Activated CD4-positive, alpha-beta T cell treated with anti-CD3 and anti-CD28 coated beads for 48 hours (primary cell): ENCODE measurements at places on chromosomes 13 and 19.

- DNase-seq, result no peak
Observed at GRCh38 chr13:113939944-113940297, 34.0 kb downstream of the C13orf46 start.

DNA sequence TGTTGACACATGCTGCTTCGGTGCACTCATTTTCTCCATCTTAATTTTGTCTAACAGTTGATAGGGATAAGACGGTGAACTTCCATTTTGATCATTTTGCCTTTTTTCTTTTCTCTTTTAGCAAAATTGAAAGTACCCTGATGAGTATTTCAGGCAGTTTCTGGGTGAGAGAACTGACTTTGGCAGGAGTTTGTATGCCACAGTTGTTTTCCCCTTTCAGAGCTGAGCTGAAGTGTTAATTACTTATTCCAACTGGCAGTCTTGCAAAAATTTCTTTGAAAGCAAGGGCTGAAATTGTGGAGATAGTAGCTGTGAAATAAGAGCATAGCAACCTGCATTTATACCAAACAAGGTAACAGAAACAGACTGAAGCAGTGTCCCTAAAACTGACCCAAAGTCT is 180.2 kb downstream of the SLITRK5 start:
- DNase-seq, result no peak

GRCh38 chr13:33262062-33262487 is 23.5 kb downstream of the STARD13 start:
- no peak for DNase-seq

DNA sequence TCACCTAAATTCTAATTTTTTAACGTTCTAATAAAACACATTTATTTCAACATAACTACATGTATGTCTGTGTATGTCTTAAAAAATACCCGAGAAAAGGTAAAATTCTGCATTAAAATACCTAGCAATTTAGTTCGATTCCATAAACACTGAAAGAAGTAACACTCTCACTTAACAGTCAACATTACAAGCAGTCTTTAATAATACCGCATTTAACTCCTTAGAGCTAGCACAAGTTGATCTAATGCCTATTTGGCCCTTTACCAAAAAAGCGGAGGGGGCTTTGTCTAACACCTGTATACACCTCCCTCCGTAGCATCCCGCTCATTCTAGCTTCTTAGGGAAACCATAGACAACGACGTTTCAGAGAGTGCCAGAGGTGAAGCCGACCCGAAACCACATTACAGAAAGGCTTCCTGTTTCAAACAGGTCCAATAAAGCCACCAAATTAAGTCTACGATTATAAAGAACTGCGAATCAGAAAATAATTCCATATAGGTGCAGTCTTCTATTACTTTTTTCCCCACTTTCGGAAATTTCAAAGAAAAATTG is 1.2 kb downstream of the SPART start:
- DNase-seq, result peak; percentile 4

DNA sequence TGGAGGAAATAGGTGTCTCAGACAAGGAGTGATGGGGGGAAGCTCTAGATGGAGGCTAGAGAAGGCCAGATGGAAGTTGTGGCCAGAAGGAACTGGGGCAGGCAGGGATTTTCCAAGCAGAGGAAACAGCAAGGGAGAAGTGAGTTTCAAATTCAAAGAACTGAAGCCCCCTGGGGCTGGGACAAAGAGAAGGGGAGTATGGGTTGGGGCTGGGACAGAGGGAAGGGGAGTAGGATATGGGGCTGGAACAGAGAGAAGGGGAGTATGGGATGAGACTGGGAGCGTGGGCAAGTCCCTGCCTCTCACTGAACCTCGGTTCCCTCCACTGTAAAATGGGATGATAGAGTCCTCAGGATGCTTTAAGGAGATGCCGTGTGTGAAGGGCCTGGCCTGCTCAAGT is 1.9 kb upstream of the GTF2F1 start:
- no peak for DNase-seq

- no peak for DNase-seq
Observed at GRCh38 chr19:2336528-2337328, 8.2 kb downstream of the SPPL2B start.

DNA sequence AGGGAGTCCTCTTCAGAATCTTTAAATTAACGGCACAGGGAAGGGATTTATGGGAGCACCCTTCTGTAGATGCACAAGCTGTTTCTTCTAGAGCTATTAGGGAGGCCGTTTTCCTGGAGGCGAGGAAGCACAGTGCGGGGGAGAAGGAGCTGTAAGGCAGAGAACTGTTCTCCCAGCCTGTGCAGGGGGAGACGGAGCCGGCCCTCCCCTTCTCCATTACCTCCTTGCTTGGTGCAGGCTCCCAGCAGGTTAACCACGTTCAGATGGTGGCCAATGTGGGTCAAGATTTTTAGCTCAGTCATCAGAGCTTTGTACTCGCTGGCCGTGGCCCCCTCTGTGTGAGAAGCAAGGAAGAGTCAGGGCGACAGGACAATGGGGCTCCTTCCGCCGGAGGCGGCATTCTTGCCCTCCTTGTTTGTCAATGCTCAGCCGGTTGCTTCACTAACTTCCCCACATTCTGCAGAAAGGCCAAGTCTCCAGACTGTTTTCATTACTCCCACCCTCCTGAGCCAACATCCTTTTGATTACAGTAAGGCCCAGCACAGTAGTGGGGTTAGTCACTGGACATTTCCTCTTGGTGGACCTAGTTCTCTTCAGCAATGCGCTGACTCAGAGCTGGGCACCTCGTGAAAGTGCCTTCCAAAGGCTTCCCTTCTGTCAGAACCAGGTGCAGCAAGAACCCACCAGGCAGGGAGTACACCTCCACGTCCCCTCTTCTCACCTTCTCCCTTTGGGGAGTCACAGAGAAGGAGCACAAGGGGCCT is 165.4 kb downstream of the FLT1 start:
- DNase-seq, result no peak

- DNase-seq, result no peak
Observed at GRCh38 chr13:66543780-66544179, 686.4 kb downstream of the PCDH9 start.
